Cerebellum (tissue), 4 donors: ENCODE measurements at places on chromosomes 4 and X.

- no peak for DNase-seq
Measured at GRCh38 chr4:2940267-2941137, 22.7 kb downstream of the NOP14 start.

GRCh38 chr4:38856524-38857337 lies at the start of gene TLR6:
TLR6 (minus strand) TSS chr4:38856817; CDS start chr4:38829473, 27,344 bp downstream.
- DNase-seq = peak; percentile 20

GRCh38 chr4:69848028-69848427 lies 11.9 kb downstream of the SULT1E1 start:
- DNase-seq = no peak

- DNase-seq = no peak
Measured at GRCh38 chrX:421646-422391, 35.1 kb upstream of the PPP2R3B start.

DNA sequence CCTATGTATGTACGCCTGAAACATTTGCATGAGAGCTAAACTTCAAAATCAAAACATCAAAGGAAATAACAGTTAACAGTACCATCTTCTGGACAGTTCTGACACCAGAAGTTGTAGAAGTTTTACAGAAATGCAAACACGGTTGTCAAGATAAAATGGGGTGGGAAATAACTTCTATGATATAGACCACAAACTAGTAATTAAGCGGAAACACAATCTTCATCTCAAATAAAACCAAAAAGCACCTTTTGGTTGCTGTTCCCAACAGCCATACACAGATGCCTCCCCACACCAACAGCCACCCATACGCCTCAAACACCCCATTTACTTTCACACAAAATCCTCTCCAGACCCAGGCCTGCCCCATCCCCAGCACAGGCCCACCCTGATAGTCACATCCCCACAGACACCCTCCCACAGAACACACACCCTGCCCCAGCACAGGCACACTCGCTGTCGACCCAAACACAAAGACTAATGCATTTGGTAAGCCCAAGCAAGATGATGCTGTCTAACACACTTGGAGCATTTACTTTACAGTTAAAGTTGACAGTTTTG lies 64.3 kb downstream of the TAPT1 start:
- no peak for DNase-seq

DNA sequence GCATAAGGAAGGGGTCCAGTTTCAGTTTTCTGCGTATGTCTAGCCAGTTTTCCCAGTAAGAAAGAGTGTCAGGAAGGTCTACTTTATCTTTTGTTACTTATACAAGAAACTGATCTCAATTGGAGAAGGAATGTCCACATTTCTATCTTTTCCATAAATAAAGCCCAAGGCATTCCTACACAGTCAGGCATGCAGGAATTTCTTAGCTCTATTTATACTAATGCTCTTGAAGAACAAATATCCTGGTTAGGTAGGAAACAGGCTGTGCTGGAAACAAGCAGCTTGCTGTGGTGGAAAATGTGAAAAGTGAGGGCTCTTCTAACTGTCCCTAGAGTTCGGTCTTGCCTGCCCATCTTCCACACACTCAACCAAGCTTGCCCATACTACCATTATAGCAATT lies 37.9 kb upstream of the PITX2 start:
- no peak for DNase-seq

DNA sequence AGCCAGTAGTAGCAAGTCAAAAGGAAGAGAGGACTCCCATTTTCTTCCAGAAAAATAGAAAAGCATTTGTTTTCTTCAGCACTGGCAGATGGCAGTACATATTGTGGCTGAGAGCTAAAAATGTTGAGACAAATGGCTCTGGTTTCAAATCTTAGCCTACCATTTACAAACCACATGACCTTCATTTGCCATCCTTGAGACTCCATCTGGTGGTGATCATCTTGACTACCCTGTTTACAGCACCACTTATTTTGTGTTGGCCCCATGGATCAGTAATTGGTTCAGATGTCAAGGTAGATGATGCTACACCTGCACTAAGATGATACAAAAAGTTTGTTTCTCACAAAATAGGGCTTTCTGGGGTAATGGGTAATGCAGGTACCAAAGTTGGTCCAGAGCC lies 951.8 kb upstream of the IGFBP7 start:
- no peak for DNase-seq
